ENCODE measurements at places on chromosomes 3 and 15.

DNA sequence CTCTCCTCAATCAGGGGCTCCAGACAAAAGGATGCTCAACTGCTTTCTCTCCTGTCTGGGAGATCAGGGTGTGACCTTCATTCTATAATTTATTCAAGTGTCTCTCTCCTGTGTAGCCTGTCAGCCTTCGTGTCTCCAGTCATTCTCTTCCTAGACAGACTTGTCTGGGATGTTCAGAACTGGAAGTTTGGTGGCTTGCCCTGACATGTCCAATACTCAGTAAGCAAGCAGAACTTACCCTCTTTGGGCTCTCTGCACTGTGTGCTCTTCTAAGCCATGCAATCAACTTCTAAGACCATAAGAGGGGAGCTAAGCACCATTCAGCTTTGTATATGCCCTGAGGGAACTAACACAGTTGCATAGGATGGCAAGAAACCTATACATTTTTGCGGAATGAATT lies 14.1 kb downstream of the ACKR2 start:
- no peak for DNase-seq

- DNase-seq = no peak
Measured at GRCh38 chr3:10983219-10983916, 9.2 kb upstream of the SLC6A1 start.

- no peak for DNase-seq
Measured at GRCh38 chr3:139441656-139442055, 34.7 kb downstream of the RBP2 start.

DNA sequence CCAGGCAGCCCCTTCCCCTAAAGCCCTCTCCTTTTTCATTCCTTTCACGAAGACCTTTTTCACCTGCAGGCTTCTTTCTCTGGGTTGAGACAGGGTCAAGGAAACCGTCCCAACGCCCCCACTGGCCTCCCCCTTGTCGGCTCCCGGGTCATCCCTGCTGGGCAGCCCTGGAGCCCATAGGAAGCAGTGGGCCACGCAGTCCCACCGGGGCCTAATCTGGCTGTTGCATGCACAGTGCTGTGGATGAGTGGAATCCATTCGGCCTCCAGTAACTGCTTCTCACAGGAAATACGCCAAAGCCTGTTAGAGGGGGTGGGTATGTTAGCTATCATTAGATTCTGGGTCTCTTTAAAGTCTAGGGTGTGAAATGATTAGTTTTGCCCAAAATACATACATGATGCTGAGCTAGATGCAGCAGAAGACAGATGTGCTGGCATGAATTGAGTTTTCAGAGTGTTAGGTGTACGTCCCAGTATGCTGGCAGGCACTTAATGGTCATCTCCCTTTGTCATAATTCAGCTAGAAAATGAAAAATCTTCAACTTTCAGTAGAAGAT lies 16.6 kb downstream of the LYSMD4 start:
- DNase-seq = no peak

GRCh38 chr3:120472121-120472844 lies 21.5 kb upstream of the FSTL1 start:
- no peak for DNase-seq

DNA sequence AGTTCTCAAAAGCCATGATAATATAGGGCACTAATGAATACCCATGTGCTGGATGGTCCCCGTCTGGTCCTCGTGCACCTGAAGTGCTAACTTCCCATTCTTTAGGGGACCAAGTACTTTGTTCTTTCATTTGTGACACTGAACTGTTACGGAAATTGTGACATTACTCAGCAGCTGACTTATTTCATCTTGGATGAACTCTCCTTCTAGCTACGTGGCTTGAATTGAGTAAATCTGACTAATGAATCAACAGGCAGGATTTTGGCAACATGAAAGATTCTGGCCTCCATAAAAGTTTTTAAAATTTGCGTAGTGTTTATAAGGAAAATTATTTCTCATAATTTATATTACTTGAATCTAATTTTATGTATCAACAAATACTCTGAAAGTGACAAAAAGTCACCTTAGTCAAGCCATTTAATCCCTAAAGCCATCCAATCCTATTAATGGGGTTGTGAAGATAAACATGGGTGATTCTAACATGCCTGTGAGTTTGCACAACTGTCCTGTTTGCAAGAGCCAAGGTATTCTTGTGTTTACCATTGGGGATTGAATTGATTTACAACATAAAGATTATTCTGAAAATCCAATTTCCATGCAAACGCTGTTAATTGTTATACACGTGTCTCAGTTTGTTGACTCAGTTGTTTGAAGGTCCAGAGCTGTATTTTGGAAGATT lies 119.9 kb downstream of the AGBL1 start:
- DNase-seq = no peak

DNA sequence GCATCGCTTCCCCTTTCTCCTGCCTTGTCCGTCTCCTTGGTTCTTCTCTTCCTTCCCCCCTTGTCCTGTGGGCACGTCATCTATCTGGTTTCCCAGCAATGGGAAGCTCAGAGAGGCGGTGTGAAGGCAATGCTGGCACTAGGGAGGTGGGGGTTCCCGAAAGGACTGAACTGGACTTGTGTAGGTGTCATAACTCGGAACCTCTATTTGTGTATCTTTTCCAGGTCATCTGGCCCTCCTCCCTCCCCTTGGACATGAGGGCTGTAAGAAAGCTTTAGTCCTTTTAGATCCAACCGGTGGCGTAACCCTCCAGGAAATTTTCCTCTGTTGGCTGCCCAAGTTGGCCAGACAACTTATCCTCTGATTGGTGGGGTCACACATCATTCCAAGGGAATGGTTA lies 231.5 kb upstream of the TLE3 start:
- DNase-seq = no peak

- DNase-seq = no peak
Measured at GRCh38 chr3:100900671-100901335, 92.4 kb downstream of the ABI3BP start.

DNA sequence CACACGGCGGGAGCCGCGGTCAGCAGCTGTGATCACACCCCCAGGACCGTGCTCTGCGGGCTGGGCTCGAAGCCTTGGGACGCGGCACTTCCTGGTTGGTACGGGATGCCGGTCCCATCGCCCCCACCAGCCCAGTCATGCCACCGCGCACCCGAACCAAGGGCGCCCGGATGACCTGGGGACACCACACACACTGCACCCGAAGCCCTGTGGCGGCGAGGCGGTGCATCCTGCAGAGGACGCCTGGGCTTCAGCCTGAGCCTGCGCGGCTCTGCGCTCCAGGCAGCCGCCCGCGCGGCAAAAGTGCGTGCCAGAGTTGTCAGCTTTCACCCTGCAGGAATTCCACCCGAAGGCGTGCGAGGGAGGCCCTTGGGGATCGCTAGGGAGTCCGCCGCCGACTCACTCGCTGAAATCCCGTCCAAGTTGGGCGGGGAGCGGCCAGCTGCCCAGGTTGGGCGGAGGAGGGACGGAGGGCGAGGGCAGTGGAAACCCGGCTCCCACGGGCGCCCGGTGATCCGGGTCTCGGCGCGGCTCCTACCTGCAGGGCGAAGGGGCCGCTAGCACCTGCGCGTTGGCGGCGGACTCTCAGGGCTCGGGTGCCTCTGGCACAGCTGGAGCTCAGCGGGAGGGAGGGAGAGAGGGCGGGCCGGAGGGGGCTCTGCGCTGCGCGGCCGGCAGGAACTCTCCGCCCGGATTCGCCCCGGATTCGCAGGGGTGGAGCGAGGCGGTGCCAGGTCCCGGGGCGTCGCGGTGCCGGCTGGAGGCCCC lies at the start of gene PLD1:
PLD1 (minus strand) TSS at position 623 of the 768 bp plus-strand sequence. CDS start 72,432 bp downstream, outside the sequence.
- DNase-seq = peak; percentile 23

GRCh38 chr3:136750209-136750896 lies 1.8 kb downstream of the STAG1 start:
- DNase-seq = no peak

All from activated CD8-positive, alpha-beta memory T cell treated with anti-CD3 and anti-CD28 coated beads for 1 hour (primary cell).